ENCODE measurements at places on chromosomes 7 and 10.

DNA sequence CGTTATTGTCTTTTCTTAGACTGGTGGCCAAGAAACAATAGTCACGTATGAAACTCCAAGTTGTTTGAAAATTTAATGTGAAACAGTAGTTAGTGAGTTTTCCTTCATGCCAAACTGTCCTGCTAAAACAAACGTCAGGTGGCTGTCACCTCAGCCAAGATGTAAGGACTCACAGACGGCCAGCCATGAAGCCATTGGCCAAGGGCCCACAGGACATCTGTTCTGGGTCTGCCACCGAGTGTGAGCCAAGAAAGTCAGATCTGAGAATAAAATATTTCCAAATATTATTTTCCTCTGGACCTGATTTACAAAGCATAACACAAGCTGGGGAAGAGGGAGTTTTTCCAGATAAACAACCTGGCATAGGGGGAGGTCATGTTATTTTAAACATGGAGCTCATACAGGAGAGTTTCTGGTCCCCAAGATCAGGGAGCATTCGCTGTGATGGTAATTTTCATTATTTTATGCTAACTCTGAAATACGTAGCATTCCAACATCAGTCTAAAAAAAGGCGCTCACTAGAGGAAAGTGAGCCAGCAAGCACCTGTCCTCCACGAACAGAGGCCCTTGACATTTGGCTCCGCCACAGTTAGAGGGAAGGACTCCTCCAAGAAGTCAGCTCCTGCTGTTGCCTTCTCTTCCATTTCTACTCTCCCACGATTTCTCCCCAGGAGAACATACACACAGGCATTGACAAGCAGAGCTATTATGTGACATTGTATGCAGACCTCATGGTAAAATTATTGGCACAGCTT is 38.9 kb upstream of the LANCL2 start:
- H3K4me3 ChIP-seq = no peak overlapping the region
- H3K27me3 ChIP-seq = no peaks in the 10 kb centered on the region
- H3K36me3 ChIP-seq = no peaks in the 10 kb centered on the region
- H3K4me1 ChIP-seq = no peaks in the 10 kb centered on the region

DNA sequence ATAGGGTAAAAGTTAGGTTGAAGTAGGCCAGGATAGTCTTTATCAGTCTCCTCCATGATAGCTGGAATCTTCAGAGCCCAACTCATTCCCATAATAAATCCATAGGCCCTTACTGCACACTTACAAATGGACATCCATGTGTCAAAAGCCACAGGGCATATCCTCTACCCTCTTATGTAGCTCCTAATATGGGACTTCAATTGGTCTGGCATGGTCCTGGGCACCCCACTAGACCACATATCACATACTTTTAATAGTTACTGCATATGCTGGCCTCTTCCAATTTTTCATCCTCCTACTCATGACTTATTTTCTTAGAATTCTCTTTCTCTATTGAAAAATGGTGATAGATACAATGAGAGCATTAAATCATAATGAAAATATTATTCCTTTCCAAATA is 169.3 kb downstream of the MAGI2 start:
- H3K4me3 ChIP-seq = no peak overlapping the region
- H3K27ac ChIP-seq = no peak overlapping the region
- H3K36me3 ChIP-seq = no peaks in the 10 kb centered on the region
- H3K4me1 ChIP-seq = no peaks in the 10 kb centered on the region
- no peak for DNase-seq

- DNase-seq = no peak
- no peaks in the 10 kb centered on the region for H3K36me3 ChIP-seq
- no peaks in the 10 kb centered on the region for H3K4me1 ChIP-seq
- no peaks in the 10 kb centered on the region for H3K27me3 ChIP-seq
These were observed 156.3 kb downstream of the PTEN start for GRCh38 chr10:88019753-88020152.

GRCh38 chr7:66529883-66530610 is 98.6 kb upstream of the KCTD7 start:
- H3K36me3 ChIP-seq = no peaks in the 10 kb centered on the region
- H3K27ac ChIP-seq = no peak overlapping the region
- H3K4me3 ChIP-seq = no peak overlapping the region
- no peaks in the 10 kb centered on the region for H3K27me3 ChIP-seq

DNA sequence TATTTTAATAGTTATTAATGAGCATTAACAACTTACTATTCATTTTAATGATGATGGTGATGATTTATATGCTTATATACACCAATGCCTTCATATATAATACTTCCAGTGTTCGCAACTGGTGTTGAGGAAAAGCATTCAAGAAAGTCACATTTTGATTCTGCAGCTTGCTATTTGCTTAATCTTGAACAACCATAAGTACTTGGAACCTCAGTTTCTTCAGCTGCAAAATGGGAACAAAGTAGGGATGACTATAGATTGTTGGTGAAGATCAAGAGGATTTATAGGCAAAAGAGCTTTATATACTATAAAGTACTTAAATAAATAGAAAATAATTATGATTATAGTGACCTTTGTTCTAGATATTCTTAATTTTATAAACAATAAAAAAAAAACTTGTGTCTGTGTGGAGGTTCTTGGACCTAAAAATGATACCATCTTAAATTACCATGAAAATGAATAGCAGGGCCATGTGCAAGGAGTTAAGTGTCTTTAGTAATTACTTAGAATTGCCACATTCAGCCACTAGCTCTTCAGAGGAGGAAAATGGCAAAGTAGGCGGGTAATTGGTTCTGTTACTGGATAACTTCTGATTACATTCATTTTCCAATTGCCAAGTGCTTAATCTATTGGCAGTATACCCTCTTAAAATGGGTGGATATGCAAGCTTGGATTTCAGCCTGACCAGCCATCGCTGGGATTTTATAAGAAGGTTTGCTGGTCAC is 4.5 kb downstream of the ARID5B start:
- no peak overlapping the region for H3K27ac ChIP-seq
- peaks cover 14% of the 10 kb centered on the region for H3K4me1 ChIP-seq
- DNase-seq = no peak

DNA sequence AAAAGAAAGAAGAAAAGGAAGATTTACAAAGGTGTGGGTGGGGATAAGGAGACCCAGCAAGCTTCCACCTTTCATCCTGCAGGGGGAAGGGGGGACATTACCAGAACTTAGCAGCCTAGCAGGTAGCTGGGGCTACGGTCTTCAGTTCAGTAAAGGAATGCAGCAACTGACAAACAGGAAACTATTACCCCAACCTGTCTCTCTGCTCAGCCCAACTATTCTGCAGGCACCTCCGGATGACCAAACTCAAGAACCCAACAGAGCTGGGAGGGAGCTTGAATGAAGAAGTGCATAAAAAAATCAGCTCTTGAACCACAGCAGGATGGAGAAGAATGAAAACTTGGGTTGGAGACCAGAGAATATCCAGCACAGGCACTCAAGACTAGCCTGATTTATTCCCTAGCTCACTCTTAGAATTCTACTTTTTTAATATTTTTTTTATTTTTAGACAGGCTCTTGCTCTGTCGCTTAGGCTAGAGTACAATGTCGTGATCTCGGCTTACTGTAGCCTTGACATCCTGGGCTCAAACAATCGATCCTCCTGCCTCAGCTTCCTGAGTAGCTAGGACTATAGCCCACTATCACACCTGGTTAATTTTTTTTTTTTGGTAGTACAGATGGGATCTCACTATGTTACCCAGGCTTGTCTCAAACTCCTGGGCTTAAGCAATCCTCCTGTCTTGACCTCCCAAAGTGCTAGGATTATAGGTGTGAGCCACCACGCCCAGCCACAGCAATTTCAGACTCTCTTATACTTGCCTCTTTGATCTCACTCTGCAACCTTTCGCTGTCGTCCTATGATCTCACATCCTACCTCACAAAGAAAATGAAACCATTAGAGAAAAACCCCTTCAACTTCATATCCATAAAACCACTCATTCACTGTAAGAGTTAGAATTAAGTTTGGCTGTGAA is 18.5 kb upstream of the C10orf67 start:
- peaks cover 33% of the 10 kb centered on the region for H3K4me1 ChIP-seq
- H3K4me3 ChIP-seq = peak overlapping the region; percentile 22
- H3K27ac ChIP-seq = peak overlapping the region; percentile 68
- no peaks in the 10 kb centered on the region for H3K36me3 ChIP-seq
- DNase-seq = peak; percentile 55

GRCh38 chr10:61943674-61944378 is 42.3 kb downstream of the ARID5B start:
- H3K4me3 ChIP-seq = peak overlapping the region; percentile 15
- H3K36me3 ChIP-seq = peaks cover 3% of the 10 kb centered on the region
- no peaks in the 10 kb centered on the region for H3K27me3 ChIP-seq
- peaks cover 28% of the 10 kb centered on the region for H3K4me1 ChIP-seq
- no peak for DNase-seq
- peak overlapping the region; percentile 58 for H3K27ac ChIP-seq

- H3K27me3 ChIP-seq = no peaks in the 10 kb centered on the region
- no peak overlapping the region for H3K4me3 ChIP-seq
- DNase-seq = no peak
- H3K27ac ChIP-seq = no peak overlapping the region
- no peaks in the 10 kb centered on the region for H3K4me1 ChIP-seq
These were observed 9.0 kb downstream of the EPHB4 start for GRCh38 chr7:100818366-100818765.

GRCh38 chr7:23410446-23411183 is 59.7 kb downstream of the IGF2BP3 start:
- H3K36me3 ChIP-seq = no peaks in the 10 kb centered on the region
- no peak for DNase-seq
- H3K27ac ChIP-seq = no peak overlapping the region
- H3K4me1 ChIP-seq = no peaks in the 10 kb centered on the region
- H3K4me3 ChIP-seq = no peak overlapping the region
- no peaks in the 10 kb centered on the region for H3K27me3 ChIP-seq

DNA sequence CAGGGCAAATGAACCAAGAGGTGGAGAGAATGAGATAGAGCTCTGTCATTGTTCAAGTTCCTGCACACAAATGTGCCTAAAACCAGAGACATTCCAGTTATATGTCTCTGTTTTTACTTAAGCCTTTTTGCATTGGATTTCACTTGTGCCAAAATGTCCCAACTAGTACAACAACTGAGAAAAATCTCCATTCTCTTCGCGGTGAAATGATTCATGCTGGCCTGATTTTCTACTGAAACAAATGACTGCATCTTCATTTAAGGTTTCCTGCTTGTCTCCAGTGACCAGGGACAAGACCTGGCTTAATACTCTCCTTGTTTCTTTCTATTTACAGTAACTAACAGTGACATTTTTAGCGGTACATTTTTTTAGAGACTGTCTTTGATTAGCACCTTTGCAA is 714.9 kb downstream of the KCNMA1 start:
- no peaks in the 10 kb centered on the region for H3K27me3 ChIP-seq
- H3K4me3 ChIP-seq = no peak overlapping the region
- no peaks in the 10 kb centered on the region for H3K36me3 ChIP-seq
- no peak for DNase-seq
- no peak overlapping the region for H3K27ac ChIP-seq

GRCh38 chr7:134462337-134462925 is 3.5 kb upstream of the AKR1B1 start:
- DNase-seq = no peak
- peaks cover 13% of the 10 kb centered on the region for H3K4me1 ChIP-seq
- H3K27me3 ChIP-seq = no peaks in the 10 kb centered on the region
- H3K27ac ChIP-seq = no peak overlapping the region
- no peak overlapping the region for H3K4me3 ChIP-seq

GRCh38 chr7:54705436-54705835 is 53.6 kb downstream of the SEC61G start:
- H3K4me1 ChIP-seq = no peaks in the 10 kb centered on the region
- DNase-seq = no peak
- H3K4me3 ChIP-seq = no peak overlapping the region
- no peak overlapping the region for H3K27ac ChIP-seq
- H3K36me3 ChIP-seq = no peaks in the 10 kb centered on the region
- H3K27me3 ChIP-seq = no peaks in the 10 kb centered on the region

GRCh38 chr10:71978476-71978875 is 14.3 kb downstream of the CHST3 start:
- H3K4me1 ChIP-seq = no peaks in the 10 kb centered on the region
- H3K4me3 ChIP-seq = no peak overlapping the region
- no peak for DNase-seq
- H3K27ac ChIP-seq = no peak overlapping the region
- H3K27me3 ChIP-seq = no peaks in the 10 kb centered on the region

DNA sequence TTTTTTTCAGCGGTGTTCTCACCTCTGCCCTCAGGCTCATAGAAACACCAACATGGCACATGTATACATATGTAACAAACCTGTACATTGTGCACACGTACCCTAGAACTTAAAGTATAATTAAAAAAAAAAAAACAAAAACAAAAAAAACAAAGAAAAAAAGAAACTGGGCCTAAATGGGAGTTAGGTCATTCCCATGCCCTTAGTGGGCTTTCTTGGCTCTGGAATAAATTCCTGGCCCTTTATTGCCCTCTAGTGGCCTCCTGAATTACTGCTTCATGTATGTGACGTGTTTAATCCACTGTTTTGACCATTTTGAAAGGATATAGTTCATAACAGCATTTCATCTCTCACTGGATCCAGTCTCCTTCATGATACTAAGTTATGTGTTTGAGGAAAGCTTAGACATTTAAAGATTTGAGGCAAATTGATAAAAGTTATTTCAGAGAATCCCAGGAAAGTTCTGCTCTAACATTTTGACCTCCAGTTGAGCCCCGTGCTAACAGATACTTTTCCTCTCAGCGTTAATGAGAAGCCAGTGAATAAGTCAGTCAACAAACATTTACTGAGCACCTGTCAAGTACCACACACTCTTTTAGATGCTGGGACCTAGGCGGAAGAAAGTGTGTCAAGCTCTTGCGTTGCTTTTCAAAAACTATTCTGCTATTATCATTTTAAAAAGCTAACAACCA is 54.7 kb upstream of the SYPL1 start:
- H3K27ac ChIP-seq = no peak overlapping the region
- no peak overlapping the region for H3K4me3 ChIP-seq
- no peaks in the 10 kb centered on the region for H3K4me1 ChIP-seq
- DNase-seq = no peak

GRCh38 chr7:129784437-129784782 is 168.3 kb downstream of the UBE2H start:
- no peak overlapping the region for H3K4me3 ChIP-seq
- no peak overlapping the region for H3K27ac ChIP-seq
- peaks cover 23% of the 10 kb centered on the region for H3K4me1 ChIP-seq
- DNase-seq = no peak
- H3K36me3 ChIP-seq = no peaks in the 10 kb centered on the region
